ENCODE measurements at places on chromosomes 2 and 18.
A peak's percentile ranks its signal among the peaks of the same experiment; 100 is the strongest.

GRCh38 chr2:45789961-45790723, 138.7 kb downstream of the PRKCE start:
- DNase-seq = no peak

DNA sequence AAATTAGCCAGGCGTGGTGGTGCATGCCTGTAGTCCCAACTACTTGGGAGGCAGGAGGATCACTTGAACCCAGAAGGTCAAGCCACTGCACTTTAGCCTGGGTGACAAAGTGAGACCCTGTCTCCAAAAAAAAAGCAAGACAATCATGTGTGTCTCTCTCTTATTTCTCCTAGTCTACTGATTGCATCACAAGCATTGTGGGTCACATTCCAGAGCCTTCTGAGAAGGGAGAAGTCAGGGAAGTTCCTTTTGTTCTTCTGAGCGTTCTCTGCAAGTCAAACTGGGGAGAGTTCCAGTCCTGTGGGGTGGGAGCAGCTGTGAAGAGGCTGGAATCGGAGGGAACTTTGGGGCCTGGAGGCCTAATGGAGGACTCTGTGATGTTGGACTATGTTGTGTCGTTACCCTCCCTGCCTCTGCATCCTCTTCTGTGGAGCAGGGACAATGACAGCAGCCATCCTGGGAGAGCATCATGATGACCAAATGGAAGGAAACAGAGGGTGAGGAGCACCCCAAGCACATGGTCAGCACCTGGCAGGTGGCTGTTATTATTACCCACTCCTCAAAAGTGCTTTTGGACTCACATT, 115.4 kb downstream of the MRO start:
- no peak for DNase-seq

DNA sequence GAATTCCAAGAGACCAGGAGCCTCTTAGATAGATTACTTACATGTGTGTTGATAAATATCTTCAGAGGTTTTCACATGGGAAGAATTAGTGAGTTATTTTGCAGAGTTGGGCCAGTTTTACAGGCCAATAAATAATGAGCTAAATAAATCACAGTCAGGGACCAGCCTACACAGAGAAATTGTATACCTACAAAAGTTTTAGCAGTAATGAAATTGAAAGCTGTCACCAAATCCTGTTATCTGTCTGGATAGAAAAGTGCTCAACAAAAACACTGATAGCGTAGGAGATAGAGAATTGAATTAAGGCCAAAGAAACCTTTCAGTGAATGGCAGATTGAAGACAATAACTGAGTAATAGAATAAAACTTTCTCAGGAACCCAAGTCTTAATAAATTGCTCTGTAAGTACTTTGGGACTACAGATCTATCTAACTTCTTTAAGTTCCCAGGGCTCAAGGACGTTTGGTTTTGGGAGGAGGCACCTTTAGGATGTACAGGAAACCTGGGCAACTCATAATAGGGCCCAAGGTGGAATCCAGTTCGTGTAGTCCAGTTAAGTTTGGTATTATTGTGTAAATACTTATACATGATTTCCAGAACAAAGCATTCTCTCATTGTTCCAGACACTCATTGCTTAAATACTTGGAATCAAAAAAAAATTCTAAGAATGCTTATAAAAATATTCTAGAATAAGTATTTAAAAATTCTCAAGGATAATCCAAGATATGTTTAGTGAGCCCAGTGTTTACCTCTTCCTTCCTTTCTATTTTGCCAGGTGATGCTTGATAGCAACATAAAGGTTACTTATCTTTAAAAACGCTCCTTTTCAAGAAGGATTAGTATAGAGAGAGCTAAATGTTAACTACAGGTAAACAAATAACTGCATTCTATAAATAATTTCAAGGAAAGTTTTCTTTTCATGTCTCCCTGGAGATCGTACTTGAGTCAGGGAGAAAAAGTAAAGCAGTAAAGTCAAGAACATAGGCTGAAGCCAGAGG, 134.5 kb downstream of the NCKAP5 start:
- no peak for DNase-seq

- no peak for DNase-seq
Observed at GRCh38 chr2:24050041-24050979, 769 bp downstream of the FKBP1B start.

GRCh38 chr2:15200581-15200980, 360.6 kb downstream of the NBAS start:
- DNase-seq = no peak

GRCh38 chr18:29041976-29042375, 865.0 kb upstream of the CDH2 start:
- DNase-seq = no peak

DNA sequence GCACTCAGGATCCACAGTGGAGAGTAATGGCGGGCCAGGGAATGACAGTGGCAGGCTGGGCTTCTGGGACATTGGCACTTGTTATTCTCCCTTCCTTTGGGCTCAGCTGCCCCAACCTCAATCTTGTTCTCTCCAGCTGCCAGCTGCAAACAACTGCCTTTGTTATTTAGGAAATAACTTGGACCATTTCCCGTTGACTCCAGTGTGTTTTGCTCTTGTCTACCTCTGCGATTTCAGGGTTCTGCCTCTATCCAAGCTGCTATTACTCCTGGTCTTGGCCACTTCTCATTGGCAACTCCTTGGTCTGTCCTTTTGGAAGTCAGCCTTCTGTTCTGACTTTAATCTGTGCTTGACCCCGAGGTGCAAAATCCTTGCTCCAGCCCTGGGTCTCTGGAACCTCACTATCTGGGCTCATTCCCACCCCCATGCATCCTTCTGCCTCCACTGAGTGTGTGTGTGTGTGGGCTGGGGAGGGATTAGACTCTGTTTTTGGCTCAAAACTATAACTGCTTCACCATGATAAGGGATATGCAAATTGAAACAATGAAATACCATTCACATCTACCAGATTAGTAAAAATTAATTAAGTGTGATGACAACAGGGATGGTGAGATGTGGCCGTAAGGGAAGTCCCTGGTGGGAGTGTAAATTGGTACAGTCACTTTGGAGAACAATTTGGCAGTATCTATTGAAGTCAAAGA, 134.1 kb upstream of the CXCR4 start:
- no peak for DNase-seq

DNA sequence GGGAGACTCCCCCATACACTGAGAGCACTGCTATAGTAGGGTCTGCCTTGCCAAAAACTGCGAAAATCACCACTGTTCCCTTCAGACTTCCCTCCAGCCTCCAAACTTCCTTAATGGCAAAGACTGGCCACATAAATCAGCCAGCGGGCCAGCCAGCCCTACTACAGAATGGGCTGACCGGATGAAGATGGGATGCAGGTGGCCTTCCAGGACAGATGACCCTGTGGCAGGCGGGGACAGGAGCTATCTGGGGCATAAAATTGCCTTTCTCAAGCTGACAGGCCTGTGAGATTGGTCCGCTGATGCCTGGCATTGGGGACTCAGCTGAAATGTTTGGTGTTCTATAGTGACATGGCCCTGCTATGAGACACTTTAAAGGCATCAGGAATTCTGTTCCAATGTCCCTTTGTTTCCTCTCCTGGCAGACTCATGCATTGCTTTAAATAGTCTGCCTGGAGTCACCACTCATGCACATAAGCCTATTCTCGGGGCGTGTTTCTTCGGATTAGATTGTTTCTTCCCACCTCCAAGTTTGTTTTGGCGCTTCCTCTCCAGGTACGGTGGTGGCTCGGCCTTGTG, 135.9 kb downstream of the ALPK2 start:
- no peak for DNase-seq

- no peak for DNase-seq
Observed at GRCh38 chr2:88620015-88620414, 7.2 kb downstream of the EIF2AK3 start.

DNA sequence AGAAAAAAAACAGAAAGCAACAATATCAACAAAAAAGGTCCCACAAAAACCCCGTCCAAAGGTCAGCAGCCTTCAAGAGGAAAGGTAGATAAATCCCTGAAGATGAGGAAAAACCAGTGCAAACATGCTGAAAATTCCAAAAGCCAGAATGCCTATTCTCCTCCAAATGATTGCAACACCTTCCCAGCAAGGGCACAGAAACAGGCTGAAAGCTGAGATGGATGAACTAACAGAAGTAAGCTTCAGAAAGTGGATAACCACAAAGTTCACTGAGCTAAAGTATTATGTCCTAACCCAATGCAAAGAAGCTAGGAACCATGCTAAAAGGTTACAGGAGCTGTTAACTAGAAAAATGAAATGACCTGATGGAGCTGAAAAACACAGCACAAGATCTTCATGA, 226.4 kb upstream of the DSEL start:
- no peak for DNase-seq

DNA sequence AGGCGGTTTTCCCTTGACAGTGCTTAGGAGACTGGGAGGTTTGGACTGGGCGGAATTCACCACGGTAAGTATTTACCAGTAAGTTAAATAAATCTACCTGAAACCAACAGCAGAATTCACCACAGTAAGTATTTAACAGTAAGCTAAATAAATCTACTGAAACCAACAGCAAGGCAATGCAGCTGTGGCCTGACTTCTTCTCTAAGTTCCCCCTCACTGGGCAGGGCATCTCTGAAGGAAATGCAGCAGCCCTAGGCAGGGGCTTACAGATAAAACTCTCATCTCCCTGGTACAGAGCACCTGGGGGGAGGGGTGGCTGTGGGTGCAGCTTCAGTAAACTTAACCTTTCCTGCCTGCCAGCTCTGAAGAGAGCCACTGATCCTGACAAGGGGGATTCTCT, 432.5 kb upstream of the LRRTM1 start:
- DNase-seq = no peak

- DNase-seq = no peak
Observed at GRCh38 chr2:71944806-71945602, 202.7 kb downstream of the CYP26B1 start.

DNA sequence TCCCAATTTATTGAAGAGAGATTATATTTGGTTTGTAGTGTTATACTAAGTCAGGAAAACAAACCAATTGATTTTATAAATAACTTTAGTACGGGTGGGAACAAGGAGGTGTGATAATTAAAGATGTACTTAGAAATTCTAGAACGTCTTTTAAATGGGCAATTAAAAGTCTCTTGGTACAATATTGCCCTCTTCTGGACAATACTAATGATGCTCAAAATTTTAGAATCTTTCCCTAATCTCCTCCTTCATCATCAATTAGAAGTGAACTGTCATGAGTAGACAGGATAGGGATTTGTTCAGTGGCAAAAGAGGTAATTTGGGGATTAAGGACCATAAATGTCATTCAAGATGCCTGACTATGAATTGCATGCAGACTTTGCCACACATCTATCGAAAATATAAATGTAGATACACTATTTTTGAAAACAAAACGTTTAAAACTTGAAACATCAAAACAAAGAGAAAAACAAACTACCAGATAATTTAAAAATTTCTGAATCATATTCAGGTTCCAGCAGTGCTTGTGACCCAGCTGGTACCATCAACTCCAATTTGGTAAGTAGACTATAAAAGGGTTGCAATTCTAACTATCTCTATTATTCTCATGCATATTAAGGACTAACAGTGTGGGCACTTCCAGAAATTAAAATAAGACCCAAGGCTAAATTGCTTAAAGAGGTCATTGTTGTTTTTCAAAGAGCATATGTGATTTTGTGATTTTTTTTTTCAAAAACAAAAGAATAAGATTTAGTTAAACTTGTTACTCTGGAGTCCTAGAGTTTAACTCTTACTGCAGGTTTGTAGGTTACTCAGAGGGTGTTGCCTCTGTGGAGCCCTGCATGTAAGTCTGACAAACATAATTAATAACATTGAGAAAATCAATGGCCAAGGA, 123.5 kb downstream of the LAMA3 start:
- DNase-seq = no peak

DNA sequence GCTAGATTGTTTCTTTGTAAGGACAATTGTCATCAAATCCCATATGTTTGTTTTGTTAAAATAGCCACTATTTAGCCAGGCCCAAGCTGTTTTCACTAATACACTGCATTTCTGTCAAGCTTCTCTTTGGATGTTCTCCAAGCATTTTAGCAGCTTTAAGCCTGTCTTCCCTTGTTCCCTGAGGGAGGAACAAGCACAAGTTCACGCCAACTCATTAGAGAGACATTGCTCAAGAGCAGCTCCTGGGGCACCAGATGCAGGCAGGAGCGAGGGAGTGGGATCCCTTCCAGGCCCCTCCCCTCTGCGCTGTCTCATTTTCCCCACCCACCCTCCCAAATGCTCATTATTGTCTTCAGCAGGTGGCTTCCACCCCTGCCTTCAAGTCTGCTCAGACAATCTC, 32.6 kb upstream of the PPP3R1 start:
- no peak for DNase-seq

DNA sequence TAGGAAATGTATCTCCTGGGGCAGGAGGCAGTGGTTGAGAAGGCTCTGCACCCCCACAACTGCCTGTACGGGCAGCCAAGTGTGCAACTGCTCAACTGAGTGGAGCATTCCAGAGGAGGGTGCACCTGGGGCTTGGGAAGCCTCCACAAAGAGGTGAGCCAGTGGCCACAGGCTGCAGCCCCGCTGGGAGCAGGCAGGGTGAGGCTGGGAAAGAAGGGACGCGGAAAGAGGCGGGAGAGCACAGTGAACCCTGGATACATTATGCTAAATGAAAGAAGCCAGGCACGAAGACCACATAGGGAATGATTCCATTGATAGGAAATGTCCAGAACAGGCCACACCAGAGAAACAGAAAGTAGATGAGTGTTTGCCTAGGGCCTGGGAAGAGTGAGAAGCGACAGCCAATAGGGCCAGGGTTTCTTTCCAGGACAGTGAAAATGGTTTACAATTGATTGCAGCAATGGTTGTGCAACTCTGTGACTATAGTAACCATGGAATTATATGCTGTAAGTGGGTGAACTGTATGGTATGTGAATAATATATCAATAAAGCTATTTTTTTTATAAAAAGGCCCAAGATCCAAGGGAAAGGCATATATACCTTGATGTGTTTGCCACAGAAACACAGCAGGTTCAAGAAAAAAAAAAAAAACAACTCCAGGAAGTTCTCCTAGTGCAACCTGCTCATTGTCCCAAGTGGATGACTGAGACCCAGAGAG, 82.4 kb downstream of the DDX1 start:
- DNase-seq = no peak

GRCh38 chr2:48694149-48694548, 61.4 kb downstream of the LHCGR start:
- no peak for DNase-seq

- no peak for DNase-seq
Observed at GRCh38 chr2:203786549-203787351, 80.3 kb downstream of the CD28 start.

DNA sequence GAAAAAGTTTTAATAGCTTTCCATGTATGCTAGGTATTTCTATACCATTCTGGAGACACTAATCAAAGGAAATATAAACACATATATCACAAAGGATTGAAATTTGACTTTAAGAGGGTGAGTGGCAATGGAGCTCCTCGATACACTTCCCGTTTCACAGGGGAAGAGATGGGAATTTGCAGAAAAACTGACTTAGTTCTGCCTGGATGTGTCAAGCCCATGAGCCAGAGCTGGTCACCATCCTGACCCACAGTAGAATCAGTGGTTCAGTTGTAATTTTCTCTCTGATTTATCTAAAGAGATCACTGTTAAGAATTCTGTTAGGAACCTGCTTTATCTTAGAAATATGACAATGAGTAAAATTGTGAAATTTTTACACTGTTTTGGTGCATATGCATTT, 34.2 kb downstream of the PLCL1 start:
- DNase-seq = no peak

- no peak for DNase-seq
Observed at GRCh38 chr2:42372474-42373200, 11.6 kb upstream of the COX7A2L start.

- DNase-seq = peak; percentile 73
Observed at GRCh38 chr2:241877989-241878970, 8.8 kb downstream of the RTP5 start.
